ENCODE measurements at places on chromosomes 7 and 10.

- no peak for DNase-seq
These were observed 18.2 kb upstream of the ZRANB1 start for GRCh38 chr10:124923684-124924083.

DNA sequence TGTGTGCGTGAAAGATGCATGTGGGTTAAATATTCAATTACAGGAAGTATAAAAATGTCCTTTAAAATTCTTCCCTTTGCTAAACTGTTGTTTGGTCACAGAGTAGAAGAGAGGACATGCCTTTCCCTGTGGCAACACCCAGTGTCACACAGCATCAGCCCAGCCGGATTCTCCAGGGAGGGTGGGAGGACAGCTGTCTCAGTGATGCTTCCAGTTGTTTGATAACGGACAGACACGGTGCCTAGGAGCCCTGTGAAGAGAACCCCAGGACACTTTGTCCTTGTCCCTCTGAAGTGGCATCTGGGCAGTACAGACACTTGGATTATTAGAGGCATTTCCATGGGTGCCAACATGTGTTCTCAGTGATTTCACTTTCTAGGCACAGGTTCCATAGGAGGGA is 306.6 kb upstream of the LRGUK start:
- DNase-seq = no peak

GRCh38 chr7:23469150-23469960 is 936 bp downstream of the IGF2BP3 start:
- no peak for DNase-seq

DNA sequence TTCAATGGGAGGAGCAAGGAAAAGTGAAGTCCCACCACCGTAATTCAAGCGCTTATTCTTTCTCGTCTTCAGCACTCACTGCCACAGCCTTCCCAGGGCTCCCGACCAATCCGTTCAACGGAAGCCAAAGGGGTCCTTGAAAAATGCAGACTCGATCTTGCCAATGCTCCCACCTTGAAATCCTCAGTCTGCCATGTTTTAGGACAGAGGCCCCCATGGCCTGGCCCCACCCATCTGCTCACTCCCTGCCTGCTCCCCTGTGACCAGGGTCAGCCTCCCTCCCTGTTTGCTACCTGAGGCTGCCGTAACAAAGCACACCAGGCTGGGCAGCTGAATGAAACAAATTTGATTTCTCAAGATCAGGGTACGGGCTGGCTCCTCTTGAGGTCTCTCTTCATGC is 3.0 kb upstream of the DNAAF5 start:
- no peak for DNase-seq

DNA sequence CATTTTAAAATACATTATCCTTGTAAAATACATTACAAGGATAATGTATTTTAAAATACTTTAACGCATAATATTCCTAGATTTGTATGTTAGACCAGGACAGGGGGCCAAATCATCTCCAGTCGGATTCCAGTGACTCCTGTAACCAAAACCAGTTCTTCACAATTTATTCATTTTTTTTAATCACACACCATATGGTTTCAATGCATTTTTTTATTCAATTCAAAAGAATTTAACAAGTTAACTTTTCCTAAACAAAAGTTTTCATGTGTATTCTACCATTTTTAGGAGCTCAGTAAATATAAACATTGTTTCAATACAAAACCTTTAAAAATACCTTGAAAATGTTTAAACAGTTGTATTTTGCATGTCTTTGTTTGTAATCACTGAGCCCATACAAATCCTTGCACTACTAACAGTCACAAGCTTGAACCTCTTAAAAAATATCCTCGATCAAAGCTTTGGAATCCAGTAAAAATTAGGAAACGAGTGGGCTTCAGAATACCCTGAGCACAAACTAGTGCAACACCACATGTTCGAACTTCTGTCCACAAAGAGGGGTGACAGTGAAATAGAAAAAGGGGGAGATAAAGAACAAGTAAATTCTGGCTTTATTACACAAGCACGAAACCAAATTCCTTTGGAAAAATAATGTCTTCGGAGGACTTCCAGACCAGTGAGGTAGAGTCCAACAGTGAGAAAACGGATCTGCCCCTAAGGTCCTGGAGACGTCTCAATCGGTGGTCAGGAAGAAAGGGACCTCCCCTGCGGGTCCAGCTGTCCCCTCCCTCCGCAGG is 1.6 kb downstream of the CCDC71L start:
- DNase-seq = no peak

DNA sequence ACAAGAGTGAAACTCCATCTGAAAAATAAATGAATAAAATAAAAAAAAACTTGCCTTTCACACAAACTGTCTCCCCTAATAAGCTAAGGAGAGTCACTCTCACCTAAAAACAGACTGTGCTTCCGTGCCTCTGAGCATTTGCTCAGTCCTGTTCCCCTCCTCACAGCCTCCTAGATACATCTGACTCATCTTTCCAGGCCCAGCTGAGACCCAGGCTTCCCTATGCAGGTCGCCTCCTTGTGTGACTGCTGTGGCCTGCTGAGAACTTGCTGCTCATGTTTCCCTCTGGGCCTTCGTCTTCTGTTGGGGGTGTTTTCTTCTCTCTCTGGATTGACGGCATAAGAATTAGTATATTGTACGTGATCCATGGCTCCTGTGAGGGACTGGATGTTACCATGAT is 777.7 kb downstream of the LRMDA start:
- no peak for DNase-seq

DNA sequence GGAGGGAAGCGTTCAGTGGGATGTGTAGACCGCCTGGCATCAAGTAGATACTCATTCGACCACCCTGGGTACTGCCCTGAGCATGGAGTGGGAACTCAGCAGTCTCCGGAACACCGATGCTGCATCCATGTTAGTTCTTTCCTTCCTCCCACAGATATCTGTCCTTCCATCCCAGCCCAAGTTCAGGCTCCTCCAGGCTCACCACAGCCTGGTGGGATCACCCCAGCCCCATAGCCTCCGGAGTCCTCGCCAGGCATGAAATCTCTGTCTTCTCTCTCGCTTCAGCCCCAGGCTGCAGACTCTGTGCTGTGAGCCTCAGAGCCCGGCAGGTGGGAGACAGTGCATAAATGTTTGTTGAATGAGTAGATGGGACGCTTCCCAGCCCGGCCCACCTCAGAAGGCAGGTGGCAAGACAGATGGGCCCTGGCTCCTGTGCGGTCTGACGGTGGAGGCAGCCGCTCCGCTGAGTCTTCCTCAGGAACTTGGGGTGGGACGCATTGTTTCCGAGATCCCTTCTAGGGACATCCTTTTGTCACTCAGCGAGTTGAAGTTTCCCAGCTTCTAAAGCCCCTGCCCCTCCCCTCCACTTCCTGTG is 42.9 kb downstream of the ELFN1 start:
- no peak for DNase-seq

DNA sequence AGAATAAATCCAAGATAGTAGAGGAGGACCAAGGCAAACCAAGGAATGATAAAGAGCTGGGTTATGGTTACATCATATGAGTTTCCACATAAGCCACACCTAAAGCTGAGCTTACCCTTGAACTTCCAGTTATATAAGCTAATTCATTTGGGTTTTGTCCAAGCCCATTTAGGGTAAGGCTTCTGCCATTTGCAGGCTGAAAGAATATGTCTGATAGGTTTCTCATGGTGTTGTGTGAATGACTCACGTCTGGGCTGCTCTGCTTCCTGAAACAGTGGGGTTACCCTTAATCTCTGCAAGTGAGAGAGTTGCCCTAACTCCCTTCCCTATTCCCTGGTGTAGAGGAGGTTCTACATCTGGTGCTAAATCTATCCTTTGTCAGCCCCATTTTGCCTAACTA is 60.8 kb downstream of the PTTG1IP2 start:
- DNase-seq = no peak

DNA sequence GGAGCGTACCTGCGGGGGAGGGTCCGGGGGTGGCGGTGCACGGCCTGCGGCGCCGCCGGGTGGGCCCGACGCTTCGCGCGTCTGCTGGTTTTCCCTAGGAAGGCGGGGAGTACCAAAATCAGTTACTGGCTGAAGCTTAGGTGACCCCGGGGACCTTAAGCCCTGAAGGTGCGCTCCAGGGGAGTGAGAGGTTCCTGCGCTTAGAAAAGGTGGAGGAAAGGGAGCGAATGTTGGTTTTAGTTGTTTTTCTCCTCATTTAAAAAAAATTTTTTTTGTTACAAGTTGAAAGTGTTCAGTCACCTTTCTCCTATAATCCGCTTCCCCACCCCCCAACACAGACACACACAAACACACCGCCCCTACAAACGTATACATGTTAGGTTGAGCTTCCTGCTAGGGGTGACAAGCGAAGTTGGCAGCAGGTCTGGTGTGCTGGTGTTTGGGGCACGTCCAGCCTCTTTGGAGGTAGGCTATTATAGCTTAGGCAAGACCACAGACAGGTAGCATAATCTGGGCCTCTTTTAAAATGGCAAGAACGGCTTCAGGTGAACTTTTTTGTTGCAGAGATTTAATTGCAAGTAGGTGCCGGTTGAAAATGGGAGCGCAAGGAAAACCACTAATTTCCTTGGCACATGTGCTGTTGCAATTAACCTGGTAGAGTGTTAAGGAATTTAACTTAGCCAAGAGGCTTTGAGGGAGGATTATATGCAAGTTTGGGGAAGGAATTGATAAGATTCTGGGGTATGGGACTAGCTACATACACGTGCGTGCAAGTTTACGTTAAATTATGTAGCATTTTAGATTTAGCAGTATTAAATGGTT is 945 bp downstream of the ADD3 start:
- no peak for DNase-seq

DNA sequence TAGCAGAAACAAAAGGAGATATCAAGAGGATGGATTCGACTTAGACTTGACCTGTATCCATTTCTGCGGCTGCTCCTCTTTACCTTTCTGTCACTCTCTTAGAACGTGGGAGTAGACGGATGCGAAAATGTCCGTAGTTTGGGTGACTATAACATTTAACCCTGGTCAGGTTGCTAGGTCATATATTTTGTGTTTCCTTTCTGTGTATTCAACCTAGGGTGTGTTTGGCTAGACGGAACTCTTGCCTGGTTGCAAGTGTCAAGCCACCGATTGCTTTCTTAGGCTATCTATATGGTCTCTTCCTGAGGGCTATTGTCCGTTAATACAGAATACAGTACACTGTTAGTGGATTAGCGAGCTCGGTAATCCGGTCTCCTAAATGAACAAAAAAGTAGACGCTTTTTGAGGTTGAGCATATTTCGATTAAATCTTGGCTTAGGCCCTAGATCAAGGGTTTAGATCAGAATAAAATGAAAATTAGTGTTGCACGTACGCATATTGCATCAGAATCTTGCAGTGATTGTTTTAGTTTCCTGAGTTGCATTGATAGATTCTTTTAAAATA is 1.2 kb downstream of the PTEN start:
- DNase-seq = no peak

- DNase-seq = no peak
These were observed 373.5 kb downstream of the TCERG1L start for GRCh38 chr10:130938051-130938450.

DNA sequence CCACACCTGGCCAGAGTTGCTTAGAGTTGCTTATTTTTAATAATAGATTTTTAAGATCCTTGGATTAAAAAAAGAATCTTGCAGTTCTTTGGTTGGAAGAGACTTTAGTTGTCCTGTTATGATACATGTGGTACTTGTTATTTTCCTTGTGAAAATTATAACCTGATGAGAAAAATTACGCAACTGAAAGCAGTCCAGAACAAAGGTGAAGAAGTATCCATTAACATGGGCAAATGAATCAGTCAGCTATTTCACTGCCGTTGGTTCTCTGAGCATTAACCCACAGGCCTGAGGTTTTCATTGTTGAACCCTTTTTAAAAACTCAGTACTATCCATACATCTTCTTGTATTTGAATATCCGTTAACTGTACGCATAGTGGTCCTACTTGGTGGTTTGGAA is 68.2 kb downstream of the GALNT11 start:
- DNase-seq = no peak

GRCh38 chr10:21943633-21944265 is 59.8 kb downstream of the DNAJC1 start:
- no peak for DNase-seq

DNA sequence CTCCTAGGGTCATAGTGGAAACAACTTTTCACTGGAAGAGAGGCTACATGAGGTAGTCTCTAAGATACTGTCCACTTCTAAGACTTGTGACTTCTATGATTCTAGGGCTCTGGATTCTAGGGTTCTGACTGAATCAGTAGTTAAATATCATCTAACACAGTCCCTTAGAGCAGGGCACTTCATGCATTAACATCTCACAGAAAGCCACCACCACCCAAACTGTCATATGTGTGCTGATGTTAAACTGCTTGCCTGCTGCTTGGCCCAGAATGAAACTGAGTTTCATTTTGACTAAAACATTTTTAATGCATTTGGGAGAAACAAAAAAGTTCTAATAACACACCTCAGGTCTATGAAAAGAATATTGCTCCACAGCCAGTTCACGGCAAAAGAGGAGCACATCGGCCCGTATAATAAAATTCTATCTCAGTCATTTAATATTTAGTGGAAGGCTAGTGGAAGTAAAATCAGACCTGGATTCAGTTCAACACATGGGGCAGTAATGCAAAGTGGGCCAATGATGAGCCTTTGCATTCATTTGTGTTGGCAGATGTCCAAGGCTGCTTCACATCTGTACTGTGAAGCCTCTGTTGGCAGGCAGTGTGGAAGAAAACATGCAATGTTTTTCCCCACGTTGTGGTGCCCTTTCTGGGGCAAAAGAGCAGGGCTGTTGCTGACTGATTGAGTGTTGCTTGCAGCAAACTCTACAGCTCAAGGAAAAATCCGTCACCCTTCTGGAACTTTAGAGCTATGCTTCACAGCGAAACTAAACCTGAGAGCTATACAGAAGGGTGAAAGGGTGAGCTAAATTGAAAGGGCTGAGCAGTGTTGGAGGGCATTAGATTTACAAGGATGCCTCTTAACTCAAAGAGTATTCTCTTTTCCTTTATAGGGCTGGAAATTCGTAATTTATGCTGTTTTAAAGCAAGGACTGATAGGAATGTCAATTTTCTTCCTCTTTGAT is 33.5 kb upstream of the AUTS2 start:
- no peak for DNase-seq

DNA sequence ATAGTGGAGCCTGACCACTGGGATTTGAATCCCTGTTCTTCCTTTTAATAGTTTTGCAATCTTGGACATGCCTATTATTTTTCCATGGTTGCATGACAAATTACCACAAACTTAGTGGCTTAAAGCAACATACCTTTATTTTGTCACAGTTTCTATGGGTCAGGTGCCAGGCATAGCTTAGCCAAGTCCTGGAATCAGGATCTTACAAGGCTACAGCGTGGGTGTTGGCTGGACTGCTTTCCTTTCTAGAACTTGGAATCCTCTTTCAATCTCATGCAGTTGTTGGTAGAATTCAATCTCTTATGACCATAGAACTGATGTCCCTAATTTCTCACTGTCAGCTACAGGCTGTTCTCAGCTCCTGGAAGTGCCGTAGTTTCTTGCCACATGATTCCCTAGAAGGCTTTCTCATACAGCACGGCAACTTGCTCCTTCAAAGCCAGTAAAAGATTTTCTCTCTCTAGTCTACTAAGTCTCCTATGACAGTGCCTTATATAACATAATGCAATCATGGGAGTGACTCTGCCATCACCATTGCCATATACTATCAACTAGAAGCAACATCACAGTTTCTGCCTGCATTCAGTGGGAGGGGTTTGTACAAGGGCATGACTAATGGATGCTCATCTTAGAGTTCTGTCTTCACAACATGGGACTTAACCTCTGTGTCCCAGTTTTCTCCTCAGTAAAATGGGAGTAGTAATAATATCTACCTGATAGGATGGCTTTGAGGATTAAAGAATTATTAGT is 243.4 kb upstream of the FZD1 start:
- no peak for DNase-seq
